ENCODE measurements at places on chromosomes 4 and X.

- DNase-seq, result no peak
These were observed 5.3 kb downstream of the EDA2R start for GRCh38 chrX:66633541-66633940.

- no peak for DNase-seq
These were observed 1575.8 kb downstream of the STIM2 start for GRCh38 chr4:28436191-28437080.

DNA sequence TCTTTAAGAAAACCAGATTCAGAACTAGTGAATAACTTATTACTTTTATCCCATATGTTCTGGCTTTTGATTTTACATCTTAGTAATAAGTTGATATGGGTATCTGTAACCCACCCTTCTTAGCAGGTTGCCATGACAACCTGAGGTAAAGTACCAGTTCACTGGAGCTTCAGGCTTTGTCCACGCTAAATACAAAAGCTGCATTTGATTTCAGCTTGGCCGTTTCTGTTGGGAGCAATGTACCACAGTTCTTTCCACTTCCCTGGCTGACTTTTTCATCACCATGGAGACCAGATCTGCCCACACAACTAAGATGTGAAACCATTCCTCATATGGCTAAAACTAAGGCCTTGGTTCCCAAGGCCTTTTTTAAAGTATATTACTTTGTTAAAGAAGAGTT lies 26.1 kb downstream of the KLHL34 start:
- no peak for DNase-seq

DNA sequence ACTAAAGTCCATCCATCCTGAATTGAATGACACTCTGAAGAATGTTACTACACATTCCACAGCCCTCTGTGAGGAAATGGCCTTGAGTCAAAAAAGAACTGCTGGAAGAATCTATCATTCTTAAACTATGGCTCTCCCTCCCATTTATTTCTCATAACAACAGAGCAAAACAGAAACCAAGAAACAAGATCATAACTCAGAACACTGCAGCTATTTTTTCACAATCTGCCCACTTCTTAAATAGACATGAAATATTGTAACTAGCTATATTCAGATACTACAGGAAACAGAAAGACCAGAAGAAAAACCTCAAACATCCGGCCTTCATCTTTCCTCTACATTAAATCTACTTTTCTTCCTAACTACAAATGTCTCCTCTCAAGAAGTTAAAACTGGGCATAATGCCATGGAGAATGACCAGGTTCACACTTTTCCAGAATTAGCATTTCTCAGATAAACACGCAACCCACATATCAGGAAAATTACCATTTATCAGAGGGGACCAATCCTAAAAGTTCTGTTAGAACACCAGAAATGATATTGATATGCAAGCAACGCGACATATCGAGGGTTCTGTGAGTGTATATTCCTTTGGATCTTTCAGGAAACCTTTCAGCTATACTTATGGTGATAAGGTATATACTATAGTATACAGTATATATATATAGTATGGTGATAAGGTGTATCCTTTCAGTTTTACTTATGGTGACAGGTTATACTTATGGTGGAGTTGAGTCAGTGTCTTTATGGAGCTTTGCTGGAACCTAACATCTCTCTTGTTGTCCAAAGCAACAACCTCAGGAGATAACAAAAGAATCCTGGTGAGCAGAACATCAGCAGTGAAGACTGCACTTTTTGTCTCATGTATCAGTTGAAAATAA lies 60.4 kb upstream of the IRF2 start:
- DNase-seq, result no peak

DNA sequence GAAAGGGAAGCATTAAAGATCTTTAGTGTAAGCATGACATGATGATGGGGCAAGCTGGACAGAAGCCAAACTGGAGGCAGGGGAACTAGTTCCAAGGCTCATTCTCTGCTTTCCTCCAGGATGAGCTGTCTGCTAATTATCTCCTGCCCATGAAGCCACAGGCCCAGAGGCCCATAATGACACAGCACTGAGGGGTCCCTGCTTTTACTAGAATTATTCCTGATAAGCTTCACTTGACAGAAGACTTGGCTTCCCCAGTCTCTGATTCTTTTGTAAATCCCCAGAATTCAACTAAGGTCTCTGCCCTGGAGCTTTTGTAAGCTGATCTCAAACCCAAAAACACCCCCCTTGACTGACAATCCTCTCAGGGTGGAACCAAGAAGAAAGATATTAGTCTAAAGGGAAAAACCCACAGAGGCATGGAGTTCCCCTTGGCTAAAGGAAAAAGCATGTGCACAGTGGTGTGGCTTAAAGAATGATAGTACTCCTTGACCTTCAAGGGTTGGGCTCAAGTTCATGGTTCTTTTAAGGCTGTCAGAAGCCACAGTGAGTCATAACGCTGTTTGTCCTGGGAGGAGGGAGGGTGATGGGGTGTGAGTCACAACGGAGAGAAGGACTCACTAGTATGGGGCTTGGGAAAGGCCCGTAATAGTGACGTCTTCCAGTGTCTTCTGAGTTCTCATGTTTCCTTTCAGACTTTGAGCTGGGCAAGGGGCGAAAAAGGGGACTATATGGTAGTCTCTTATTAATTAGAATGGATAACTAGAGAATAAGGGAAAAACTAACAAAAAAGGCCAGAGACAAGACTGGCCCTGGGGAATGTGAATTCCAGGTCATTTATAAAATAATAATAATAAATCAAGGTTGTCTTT lies 146.0 kb upstream of the CPEB2 start:
- peak; percentile 71 for DNase-seq

DNA sequence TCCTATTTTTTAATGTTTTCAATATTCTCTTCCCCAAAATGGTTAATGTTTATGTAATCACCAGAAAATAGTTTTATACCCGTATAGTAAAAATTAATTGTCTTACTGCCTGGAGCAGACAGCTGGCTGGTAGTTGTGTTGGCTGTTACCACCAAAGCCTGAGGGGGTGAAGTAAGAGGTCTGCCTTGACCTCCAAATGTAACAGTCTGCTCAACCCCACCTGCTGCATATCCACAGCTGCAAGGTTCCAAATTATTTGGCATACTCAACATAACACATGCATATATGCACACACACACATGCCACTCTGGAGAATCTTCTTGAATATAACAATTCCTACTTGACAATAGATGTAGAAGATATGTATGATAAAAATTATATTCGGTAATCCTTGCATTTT lies 624.3 kb downstream of the ADGRL3 start:
- DNase-seq, result no peak

GRCh38 chr4:185512516-185512915 lies 22.8 kb downstream of the PDLIM3 start:
- DNase-seq, result no peak

DNA sequence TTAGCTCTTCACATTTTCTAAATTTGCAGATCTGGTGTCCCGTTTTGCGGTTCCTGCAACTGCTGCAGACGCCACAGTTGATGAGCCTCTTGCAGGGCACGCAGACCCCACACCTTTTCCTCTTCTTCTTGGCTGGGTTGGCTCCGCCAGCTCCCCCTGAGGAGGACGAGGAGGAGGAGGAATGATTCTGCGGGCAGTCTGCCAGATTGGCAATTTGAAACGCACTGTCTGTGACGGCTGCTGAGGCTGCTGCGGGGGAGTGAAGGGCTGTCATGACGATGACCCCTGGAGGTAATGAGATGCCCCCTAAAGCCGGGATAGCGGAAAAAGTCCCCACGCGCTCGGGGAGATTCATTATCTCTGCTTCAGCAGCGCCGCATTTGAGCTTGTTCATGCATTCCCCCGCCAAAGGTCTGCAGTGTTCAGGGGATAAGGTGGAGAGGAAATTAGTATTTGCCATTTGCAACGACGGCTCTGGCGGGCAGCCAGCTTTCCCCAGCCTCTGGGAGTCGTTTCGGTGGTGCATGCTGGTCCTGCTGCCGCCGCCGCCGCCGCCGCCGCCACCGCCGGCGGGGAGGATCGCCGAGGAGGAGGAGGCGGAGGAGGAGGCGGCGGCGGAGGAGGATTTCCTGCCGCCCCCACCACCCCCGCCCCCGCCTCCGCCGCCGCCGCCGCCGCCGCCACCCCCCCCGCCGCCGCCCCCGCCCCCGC lies 3.8 kb downstream of the CXXC4 start:
- DNase-seq, result peak; percentile 63

GRCh38 chr4:118732591-118733330 lies 47.6 kb downstream of the METTL14 start:
- DNase-seq, result no peak

- DNase-seq, result no peak
These were observed 64.9 kb downstream of the ANKRD50 start for GRCh38 chr4:124647599-124647998.

Data from K562 (cell line).